ENCODE measurements at places on chromosomes 7 and 10.

GRCh38 chr7:131613909-131614308 is 57.5 kb upstream of the PODXL start:
- DNase-seq: no peak

DNA sequence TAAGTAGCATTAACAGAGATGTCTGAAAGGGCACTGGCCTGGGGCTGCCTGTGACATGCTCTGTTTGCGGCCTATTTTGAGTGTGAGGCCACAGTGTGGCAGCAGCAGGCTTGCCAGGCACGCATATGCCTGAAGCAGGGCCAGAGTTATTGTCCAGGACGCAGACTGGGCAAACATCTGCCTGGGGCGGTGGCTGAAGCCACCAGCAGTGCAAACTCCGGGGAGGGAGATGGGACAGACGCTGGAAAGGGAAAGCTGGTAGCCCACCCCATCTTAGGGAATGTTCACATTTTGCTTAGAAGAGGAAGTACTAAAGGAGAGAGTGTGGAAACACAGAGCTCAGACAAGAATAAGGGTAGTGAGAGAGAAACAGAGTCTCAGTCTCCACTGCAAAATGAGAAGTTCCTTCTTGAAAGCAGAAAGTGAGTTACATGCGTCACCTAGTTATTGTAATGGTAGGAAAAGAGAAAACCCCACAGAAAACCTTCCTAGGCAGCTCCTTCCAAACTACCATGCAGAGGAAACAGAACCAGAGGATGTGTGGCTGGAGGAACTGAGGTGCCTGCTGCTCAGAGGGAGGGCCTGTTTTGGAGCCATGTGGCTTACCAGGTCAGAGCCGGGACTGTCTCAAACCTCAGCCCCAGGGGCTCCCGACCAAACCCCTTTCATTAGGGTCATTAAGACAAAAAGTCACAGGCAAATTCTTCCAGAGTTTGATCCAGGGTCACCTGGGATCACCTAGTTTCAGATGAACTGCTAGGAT is 14.5 kb downstream of the AKR1B1 start:
- DNase-seq: peak; percentile 80

DNA sequence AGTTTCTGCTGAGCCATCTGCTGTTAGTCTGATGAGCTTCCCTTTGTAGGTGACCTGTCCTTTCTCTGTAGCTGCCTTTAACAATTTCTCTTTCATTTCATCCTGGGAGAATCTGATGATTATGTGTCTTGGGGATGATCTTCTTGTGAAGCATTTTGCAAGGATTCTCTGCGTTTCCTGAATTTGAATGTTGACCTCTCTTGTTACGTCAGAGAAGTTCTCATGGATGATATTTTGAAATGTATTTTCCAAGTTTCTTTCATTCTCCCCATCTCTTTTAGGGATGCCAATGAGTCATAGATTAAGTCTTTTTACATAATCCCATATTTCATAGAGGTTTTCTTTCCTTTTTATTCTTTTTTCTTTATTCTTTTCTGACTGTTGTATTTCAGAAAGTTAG is 184.2 kb upstream of the BET1 start:
- no peak for DNase-seq

DNA sequence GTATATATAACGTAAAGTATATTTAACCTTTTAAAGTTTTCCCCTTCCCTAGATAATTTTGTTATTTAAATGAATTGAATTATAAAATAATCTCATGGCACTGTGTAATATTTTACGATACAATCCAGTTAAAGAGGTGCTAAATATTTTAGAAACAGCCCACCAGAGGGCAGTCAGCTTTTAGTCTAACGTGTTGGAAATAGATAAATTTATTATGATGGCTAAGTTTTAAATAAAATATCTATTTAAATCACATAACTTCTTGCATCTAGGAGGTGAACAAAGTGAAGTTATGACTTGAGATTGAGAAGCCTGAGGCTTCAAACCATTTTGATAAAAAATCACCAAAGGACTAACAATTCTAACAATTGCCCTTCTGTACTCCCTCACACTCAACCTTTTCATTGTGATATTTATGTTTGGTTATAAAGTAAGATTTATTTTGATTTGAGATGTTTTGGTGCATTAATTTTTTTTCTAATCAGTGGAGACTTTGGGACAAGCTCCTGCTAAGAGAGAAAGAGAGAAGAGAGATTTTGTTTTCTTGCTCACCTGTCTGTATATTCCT is 171.5 kb upstream of the SP4 start:
- DNase-seq: peak; percentile 51

Data from globus pallidus (tissue), 1 donor.